ENCODE measurements at places on chromosomes 2 and 18.

DNA sequence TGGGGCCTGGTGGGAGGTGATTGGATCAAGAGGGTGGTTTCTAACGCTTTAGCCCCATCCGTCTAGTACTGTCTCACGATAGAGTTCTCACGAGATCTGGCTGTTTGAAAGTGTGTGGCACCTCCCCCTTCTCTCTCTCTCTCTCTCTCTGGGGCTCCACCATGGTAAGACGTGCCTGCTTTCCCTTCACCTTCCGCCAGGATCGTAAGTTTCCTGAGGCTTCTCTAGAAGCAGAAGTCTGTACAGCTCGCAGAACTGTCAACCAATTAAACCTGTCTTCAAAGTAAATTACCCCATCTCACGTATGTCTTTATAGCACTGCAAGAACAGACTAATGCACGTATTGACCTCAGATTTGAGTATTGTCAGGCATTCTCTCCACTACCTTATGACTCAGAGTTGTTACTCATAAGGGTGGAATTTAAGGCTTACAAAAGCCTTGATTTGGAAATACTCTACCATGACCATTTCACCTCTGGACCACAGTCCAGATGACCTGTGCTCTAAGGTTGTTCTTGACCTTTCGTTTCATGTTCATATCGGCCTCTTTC is 99.5 kb upstream of the AGAP1 start:
- no peak for DNase-seq

DNA sequence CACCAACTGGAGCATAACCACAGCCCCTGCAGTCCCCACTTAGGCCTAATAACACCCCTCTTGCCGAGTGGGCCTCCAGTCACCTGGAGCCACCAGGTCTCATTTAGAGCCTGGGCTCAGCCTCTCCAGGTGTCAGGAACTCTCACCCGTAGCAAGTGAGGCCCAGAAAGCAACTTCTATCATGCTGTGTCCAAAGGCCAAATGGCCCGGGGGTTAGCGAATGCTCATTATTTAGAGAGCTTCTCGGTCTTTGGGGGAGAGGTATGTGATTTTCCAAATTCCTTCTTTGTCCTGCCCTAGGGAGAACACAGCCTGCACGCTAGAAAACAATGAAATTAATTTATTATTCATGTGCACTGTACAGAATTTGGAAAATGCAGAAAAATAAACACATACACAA is 109.9 kb upstream of the PTPRM start:
- no peak for DNase-seq

- DNase-seq: no peak
Observed at GRCh38 chr2:88254437-88255091, 84.4 kb downstream of the THNSL2 start.

- DNase-seq: no peak
Observed at GRCh38 chr2:163799807-163800206, 64.0 kb upstream of the FIGN start.

GRCh38 chr18:57141208-57142129 is 5.4 kb upstream of the BOD1L2 start:
- DNase-seq: no peak

- DNase-seq: no peak
Observed at GRCh38 chr2:54546923-54547720, 91.0 kb downstream of the SPTBN1 start.

DNA sequence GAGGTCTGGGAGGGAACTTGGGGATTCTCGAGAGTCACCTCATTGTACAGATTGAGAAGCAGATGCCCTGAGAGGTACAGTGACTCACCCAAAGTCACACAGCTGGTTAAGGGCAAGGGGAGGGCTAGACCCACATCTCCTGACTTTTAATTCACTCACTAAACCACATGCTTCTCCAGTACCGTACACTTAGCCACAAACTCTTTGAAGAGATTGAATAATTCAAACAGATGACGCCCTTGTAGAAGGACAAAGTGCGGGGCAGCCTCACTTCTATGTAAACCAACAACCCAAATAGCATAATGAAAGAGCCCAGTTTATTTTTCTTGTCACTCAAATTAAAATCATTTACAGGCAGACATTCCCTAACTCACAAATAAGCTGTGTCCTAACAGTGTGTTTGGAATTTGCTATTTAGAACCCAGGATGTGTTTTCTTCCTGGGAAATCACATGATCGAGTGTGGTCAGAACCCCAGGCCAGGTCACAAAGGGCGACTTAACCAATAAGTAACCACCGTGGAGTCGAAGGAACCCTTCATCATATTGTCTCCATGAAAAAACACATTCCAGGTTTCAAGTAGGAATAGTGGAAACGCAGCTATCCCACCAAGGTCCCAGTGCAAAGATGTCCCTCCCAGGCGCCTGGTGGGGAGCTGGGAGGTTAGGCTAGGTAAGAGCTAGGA is 35.8 kb upstream of the PTPN4 start:
- DNase-seq: no peak

DNA sequence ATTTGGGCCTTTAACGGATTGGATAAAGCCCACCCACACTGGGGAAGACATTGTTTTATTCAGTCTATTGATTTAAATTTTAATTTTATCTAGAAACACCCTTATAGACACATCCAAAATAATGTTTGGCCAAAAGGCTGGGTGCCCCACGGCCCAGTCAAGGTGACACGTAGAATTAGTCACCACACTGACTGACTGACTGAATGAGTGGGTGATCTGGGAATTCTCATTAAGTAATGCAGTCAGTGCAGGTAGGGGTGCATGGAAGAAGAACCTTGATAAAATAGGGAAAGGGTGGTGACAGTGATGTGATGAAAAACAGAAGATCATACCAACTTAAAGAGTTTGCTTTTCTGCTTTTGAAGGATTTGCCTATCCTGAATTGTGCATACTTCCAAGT is 554.8 kb downstream of the DCC start:
- DNase-seq: no peak

DNA sequence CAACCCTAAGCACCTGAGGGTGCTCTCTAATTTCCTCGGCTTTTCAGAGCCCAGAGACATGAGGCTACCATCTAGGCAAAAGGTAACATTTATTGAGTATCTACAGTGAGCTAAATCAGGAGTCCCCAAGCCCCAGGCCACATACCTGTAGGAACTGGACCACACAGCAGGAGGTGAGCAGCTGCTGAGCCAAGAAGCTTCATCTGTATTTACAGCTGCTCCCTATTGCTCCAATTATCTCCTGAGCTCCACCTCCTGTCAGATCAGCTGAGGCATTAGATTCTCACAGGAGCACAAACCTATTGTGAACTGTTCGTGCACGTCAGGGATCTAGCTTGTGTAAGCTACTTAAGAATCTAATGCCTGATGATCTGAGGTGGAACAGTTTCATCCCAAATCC is 70.2 kb downstream of the RND3 start:
- no peak for DNase-seq

DNA sequence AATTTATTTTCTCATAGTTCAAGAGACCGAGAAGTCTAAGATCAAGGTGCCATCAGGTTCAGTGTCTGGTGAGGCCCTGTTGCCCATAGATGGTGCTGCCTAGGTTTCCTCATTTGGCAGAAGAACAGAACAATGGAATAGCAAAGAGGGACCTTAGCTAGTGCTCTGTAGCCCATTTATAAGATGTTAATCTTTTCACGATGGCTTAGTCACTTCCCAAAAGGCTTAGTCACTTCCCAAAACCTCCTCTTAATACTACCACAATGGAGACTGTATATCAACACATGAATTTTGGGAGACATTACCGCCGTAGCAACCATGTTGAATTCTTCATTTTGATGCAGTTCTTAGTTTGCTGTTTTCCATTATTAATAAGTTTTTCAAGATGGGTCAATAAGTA is 246.3 kb upstream of the NRP2 start:
- no peak for DNase-seq

- no peak for DNase-seq
Observed at GRCh38 chr2:67572721-67573435, 175.7 kb downstream of the ETAA1 start.

- DNase-seq: no peak
Observed at GRCh38 chr2:141260911-141261310, 869.9 kb downstream of the LRP1B start.

DNA sequence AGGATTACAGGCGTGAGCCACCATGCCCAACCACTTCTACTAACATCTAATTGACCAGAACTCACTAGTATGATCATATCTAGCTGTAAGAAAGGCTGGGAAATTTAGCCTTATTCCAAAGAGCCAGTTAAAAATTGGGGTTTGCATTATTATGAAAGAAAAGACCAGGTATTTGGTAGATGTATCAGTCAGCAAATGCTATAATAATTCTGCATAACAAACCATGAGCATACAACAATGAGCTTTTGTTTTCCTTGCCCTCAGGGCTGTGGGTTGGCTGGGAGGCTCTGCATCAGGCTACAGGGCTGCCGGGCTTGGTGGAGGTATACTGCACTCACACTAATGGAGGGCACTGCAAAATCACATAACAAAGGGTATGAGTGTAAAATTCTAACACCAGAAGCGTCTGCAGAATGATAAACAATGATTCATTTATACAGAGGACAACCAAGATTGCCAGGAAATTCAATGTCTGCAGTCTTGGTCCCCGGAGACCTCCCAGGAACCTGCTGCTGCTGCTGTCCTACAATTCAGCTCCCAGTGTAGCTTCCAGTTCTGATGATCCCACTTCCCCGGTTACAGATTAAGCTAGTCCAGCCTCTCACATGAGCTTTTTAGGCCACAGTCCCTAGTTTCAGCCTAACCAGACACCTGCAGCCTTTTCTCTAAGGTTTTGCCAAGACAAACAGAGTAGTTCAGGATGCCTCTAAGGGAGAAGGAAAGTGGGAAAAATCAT is 32.2 kb upstream of the ST3GAL5 start:
- DNase-seq: no peak

GRCh38 chr2:37886745-37887144 is 38.3 kb upstream of the RMDN2 start:
- no peak for DNase-seq

DNA sequence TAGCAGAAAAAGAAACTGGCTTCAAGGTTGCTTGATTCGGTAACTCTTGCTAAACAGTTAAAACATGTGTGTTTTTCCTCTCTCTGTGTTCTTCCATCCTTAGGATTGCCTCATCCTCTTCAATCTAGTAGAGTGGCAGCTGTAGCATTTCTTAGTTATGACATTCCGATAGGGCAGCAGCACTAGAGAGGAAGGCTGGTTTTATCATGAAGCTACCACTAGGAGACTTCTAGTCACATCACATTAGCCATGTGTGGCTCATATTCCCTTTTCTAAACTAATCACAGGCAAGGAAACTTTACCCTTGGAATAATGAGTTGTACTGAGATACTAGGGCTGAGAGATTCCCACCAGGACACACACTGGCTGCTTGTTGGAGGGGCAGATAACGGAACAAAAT is 187.6 kb downstream of the DOK6 start:
- DNase-seq: no peak

DNA sequence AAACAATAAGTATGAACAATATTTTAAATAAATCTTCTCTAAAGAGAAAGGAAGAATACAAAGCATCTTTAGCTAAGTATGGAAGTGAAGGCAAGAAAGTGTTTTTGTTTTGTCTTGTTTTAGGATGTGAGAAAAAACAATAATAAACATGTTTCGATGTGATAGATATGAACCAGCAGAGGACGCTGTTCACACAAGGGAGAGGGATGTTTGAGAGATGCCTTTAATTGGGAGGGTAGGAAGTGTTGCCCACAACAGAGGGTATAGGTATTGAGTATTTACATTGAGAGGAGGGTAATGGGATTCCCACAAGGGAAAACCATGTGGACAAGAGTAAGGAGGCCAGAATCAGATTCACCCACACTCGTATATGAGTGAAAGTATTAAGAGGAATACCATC is 55.1 kb downstream of the CDH19 start:
- no peak for DNase-seq

- DNase-seq: no peak
Observed at GRCh38 chr2:234996069-234996940, 44.5 kb downstream of the SH3BP4 start.

DNA sequence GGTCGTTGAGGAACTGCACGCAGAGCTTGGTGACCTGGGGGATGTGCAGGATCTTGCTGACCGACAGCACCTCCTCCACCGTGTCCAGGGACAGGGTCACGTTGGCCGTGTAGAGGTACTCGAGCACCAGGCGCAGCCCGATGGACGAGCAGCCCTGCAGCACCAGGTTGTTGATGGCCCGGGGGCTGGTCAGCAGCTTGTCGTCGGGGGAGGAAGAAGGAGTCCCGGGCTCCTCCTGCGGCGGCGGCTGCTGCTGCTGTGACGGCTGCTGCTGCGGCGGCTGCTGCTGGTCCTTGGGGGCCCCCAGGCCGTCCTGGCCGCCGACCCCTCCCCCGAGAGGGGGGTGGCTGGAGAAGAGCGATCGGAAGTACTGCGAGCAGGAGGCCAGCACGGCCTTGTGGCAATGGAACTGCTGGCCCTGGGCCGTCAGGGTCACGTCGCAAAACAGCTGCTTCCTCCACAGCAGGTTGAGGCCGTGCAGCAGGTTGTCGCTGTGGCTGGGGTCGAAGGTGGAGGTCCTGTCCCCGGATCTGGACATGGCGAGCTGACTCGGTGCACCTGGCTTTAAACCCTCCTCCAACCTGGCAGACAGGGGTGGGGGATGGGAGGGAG is 2.7 kb downstream of the KLHL14 start:
- DNase-seq: no peak

GRCh38 chr2:24822049-24822706 is 29.0 kb downstream of the CENPO start:
- DNase-seq: peak; percentile 16

DNA sequence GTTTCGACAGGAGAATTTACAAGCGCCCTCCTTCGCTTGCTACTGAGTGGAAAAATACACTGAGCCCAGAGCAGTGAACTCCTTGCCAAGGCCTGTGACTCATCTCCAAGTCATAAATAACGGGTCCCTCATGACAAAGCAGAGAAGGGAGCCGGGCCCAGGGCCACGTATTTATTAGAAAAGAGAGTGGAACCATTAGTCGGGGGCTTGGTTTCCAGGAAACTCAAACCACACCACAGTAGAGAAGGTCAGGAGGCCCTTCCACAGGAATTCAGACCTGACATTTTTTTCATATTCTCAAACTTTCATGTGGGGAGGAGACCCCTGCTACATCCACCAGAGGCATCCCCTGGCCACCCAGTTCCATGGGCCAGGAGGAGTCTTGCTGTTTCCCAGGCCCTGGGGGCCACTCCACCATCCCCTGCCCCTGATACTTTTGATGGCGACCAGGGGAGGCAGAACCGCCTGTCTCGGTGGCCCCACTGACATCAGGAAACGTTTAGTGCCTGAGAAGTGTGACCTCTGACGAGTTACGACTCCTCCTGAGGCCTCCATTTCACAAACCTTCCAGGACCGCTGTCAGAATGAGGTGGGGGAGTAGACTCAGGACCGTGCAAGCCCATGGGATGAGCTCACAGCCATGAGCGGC is 289.7 kb downstream of the DYSF start:
- DNase-seq: no peak

DNA sequence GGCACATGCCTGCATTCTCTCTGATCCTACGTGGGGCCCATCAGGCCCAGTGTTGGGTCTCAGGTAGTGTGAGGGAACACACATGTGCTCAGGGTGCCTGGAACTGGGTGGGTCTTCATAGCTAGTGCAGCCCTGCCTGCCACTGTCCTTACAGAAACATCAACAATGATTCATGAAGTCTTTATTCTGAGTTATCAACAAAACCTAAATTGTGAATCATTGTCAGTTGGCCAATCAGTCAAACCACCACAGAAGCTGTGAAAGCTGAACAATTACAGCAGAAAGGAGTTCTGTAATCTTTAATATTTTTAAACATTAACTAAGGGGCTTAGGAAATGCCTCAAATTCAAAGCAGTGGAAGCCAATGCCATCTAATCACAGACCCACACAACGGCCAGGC is 82.8 kb upstream of the ZNF521 start:
- DNase-seq: no peak

- DNase-seq: no peak
Observed at GRCh38 chr2:111705239-111705638, 178.8 kb downstream of the ANAPC1 start.
